ENCODE measurements at places on chromosomes 3 and 15. TPM values are rescaled to one million over a fixed set of nuclear protein-coding genes. Genes with fewer than 3 reads are reported as not detected.

DNA sequence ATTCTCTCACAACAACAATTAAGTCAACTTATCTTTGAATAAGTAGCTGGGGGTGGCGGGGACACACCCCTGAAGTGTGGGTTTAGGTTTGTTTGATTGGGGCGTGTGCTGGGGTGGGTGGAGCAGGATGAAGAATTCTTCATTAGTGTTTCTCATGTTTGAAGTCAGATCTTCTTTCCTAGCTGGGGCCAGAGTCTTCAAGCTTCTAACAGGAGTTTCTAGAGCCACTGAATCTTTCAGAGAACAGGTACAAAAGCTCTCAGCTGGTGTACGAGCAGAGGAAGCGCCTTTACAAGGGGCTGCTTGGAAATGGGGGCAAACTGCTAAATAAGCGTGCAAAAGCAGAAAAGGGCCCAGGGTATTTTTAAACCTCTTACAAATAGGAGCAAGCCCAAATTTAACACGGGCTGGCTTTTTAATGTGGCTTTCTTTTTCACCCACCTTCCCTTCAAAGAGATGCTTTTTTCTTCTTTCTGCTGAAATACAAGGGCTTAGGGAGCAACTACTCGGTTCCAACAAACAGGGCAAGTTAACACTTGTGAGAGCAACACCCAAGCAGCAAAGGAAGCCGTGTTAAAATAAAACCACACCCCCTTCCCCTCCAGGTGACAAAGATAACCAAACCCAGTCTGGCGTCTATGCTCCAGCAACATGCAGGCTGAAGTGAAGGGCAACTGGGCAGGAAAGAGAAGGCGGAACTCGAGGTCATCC is 86.9 kb upstream of the RASGRP1 start:
- no peak overlapping the region for H3K4me3 ChIP-seq
- no peaks in the 10 kb centered on the region for H3K36me3 ChIP-seq
- H3K27me3 ChIP-seq: no peaks in the 10 kb centered on the region

DNA sequence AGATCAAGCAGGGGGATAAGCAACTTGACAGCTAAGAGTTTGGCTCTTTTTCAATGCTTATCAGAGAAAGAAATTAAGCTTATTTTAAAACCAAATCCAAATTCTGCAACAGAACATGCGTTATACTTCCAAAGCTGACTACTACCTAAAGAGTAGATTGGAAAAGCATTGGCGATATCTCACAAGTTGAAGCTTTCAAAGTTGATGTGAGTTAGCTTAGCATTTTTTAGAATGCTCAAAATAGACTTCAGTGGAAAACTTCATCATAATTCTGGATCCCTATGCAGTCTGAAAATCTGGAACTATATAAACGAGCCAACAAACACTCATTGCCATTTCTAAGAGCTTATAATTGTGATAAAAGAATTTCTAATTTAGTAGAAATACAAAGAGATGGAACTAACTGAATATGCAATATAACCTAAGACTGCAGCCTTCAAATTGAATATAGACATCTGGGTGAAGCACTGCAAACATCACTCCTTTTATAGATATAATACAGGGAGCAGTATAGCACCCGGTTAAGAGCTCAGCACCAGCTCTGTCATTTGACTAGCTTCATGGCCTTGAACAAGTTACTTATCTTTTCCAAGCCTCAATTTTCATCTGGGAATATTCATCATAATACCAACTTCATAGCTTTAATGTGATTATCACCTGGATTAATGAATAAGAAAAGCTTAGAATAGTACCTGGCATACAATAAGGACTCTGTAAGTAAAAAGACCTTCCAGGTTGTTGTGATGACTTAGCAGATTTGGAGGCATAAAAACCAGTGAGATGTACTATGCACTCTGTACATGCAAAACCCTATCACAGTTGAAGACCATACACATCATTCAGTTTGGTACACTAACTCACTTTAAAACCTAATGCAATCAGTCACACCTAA is 242.7 kb upstream of the TTC14 start:
- no peaks in the 10 kb centered on the region for H3K4me1 ChIP-seq
- H3K4me3 ChIP-seq: no peak overlapping the region
- no peaks in the 10 kb centered on the region for H3K36me3 ChIP-seq
- no peaks in the 10 kb centered on the region for H3K27me3 ChIP-seq

GRAMD1C gene
- total RNA-seq: 6.4 TPM

RBP2 gene
- total RNA-seq: 2.1 TPM

Data from upper lobe of right lung (tissue), 1 donor.